ENCODE measurements at places on chromosomes 16 and 17.

DNA sequence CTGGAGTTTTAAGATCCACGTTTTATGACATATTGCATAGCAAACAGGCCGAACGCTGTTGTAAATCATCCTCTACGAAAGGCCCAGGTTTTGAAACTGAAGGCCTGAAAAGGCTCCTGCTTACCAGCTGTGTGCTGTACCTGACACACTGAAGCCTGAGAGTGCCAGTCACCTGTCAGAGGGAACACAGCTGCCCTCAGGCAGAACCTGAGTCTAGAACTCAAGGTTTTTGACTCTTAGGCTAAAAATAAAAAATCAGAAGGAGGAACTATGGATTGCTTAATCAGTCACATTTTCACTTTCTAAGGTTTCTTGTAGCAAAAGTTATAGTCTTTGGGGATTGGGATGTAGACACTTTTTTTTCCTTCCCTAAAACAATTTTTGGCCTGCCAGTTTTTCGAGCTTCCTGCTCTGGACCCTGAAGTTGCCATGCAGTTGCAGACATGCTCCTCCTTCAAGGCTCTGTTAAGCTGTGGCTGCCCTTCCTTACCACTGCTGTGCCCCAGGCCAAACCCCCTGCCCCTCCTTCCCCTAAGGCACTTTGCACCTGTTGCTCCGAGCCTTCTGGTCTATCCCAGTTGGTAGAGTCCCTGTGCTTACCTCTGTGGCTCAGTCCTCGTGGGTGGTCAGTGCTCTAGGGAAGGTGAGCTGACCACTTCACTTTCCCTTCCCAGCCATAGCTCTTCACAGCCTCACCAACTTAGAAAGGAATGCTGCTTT, 56.6 kb downstream of the TENT4B start:
- no peak for DNase-seq

DNA sequence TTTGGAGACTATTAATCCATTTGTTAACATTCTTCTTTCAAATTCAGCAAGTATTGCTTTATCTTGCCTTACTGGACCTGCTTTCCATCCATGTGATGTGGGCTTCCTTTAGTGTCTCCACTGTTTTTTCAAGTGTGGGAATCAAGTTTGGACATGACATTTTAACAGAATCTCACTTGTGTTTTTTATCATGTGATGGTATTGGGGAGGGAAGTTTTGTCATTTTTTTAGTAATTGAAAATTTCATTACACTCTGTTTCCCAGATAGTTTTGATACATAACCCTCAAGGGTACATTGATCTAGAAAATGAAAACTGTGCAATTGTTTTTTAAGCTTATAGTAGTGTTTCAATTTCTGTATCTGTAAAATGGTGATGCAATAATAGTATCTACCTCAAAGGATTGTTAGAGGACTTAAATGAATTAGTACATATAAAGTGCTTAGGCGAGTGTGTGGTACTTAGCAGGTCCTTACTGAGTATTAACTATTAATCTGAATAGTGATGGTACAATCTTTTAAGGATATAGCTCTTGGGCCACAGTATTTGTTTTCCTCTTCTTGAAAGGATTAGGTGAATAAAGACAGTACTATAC, 27.3 kb downstream of the AATF start:
- no peak for DNase-seq

GRCh38 chr16:85387731-85388295, 225.3 kb upstream of the GSE1 start:
- DNase-seq: no peak

GRCh38 chr17:58165981-58166380, 801 bp upstream of the OR4D2 start:
- no peak for DNase-seq

- DNase-seq: no peak
Measured at GRCh38 chr17:50649042-50649908, 14.6 kb downstream of the ABCC3 start.

DNA sequence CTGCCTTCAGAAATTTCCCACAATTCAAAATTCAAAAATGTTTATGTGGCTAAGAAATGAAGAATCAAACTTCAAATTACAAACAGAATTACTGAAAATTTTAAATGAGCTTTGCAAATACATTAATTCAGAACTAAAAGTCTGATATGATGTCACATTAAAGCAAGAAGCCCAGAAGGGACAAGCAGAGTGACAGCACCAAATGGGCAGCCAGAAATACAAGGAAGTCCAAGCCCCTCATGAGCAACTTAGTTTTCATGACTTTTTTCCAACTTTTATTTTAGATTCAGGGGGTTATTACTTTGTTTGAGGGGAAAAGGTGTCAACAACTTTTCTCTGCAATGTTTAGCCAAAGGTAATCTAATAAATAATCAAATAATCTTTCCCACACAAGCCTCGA, 21.5 kb downstream of the UBE2G1 start:
- no peak for DNase-seq

- no peak for DNase-seq
Measured at GRCh38 chr16:74035816-74036215, 260.8 kb upstream of the PSMD7 start.

GRCh38 chr17:77465358-77466041, 324.7 kb downstream of the SEC14L1 start:
- peak; percentile 51 for DNase-seq

- DNase-seq: no peak
Measured at GRCh38 chr17:35542990-35543389, 5.5 kb upstream of the SLFN12L start.

- DNase-seq: no peak
Measured at GRCh38 chr17:51607512-51607911, 347.2 kb downstream of the UTP18 start.

GRCh38 chr16:66701516-66701915, 5.0 kb upstream of the CMTM4 start:
- DNase-seq: no peak

DNA sequence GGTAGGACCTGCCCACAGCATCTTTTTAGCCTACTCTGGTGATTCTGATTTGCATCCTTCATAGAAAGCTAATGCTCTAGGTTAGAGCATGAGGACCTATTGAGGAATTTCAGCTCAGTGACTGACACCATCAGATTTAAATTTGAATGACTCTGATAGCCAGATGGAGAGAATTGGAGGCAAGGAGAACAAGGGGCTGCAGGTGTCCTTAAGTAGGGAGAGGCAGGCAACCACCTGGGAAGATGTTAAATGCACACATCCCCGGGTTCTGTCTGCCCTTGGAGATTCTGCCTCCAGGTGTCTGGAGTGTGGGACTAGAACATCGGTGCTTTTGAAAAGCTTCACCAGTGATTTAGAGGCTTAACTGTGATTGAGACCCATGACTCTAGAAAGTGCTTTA, 221.8 kb downstream of the SPECC1 start:
- no peak for DNase-seq
